ENCODE measurements at places on chromosomes 16 and 17. TPM values are rescaled to one million over a fixed set of nuclear protein-coding genes. Genes with fewer than 3 reads are reported as not detected.

DNA sequence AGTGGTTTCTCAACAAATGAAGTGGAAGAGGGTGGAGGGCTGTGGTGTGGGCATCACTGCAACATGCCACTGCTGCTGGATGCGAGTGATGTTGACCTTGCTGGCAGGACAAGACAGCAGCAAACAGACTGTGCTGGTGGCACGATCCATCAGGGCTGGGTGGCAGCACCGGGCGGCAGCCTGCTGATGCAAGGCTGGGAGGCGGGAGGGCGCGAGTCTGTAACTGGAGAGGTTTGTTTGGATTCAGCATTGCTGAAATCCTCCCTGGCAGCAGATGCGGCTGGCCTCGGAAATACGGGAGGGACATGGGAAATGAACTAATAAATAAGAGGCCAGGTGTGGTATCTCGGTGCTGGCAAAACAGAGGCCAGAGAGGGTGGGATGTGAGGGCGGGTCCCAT, 224.2 kb downstream of the ENGASE start:
- no peak overlapping the region for H3K27ac ChIP-seq
- H3K4me3 ChIP-seq: no peak overlapping the region
- no peak for DNase-seq
- no peaks in the 10 kb centered on the region for H3K36me3 ChIP-seq
- no peaks in the 10 kb centered on the region for H3K4me1 ChIP-seq

DNA sequence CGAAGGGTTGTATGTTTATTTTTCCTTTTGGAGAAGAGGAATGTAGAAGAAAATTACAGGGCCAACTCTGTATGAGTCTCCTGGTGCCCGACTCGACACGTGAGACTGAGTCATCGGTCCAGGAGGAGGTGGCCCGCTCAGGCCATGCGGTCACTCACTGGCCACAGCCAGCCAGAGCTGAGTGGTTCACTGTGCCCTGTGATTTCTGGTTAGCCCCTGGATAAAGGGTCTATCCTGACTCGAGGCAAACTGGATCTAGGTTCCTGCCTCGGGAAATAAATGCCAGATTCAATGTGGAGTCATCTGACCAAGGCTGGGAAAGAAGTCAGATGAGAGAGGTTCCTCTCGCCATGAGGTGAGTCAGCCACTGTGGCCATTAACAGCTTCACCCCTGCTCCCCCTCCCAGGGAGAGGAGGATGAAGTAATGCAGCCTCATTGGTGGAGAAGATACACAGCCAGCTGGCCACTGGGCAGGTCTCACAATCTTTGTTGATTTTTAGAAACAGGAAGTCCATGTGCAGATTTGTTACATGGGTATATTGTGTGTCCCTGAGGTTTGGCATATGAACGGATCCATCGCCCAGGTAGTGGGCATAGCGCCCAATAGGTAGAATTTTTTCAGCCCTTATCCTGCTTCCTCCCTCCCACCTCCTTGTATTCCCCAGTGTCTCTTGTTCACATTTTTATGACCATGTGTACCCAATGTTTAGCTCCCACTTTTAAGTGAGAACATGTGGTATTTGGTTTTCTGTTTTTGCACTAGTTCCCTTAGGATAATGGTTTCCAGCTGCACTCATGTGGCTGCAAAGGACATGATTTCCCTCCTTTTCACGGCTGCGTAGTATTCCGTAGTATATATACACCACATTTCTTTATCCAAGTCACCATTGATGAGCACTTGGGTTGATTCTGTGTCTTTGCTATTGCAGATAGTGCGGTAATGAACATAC, 21.7 kb upstream of the USP36 start:
- peaks cover 9% of the 10 kb centered on the region for H3K36me3 ChIP-seq
- peak; percentile 96 for DNase-seq
- H3K4me3 ChIP-seq: peak overlapping the region; percentile 0
- H3K27ac ChIP-seq: peak overlapping the region; percentile 88
- no peaks in the 10 kb centered on the region for H3K27me3 ChIP-seq

DNA sequence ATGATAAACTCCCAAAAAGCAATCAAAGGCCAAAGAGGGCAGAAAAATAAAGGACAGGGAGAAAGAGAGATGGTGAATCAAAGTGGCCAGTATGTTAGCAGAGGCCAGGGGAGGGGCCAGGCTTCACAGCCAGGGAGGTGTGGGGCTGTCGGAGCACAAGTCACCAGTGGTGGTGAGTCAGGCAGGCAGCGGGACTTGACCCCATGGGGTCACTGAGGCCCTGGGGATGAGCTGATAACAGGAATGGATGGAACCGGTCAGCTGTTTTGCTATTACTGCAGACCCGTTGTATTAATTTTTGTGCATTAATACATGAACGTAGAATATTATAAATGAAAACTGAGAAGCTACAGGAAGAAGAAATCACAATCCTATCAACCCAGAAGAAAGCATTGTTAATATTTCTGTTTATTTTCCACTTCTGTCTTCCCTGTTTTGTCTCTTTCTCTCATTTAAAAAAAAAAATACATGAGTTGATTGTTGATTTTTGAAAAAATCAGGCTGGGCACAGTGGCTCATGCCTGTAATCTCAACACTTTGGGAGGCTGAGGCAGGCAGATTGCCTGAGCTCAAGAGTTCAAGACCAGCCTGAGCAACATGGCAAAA, 106.9 kb downstream of the SOCS1 start:
- DNase-seq: no peak
- no peak overlapping the region for H3K4me3 ChIP-seq
- no peak overlapping the region for H3K27ac ChIP-seq
- H3K36me3 ChIP-seq: no peaks in the 10 kb centered on the region
- H3K4me1 ChIP-seq: no peaks in the 10 kb centered on the region

Gene CCL16
- total RNA-seq: not detected

DNA sequence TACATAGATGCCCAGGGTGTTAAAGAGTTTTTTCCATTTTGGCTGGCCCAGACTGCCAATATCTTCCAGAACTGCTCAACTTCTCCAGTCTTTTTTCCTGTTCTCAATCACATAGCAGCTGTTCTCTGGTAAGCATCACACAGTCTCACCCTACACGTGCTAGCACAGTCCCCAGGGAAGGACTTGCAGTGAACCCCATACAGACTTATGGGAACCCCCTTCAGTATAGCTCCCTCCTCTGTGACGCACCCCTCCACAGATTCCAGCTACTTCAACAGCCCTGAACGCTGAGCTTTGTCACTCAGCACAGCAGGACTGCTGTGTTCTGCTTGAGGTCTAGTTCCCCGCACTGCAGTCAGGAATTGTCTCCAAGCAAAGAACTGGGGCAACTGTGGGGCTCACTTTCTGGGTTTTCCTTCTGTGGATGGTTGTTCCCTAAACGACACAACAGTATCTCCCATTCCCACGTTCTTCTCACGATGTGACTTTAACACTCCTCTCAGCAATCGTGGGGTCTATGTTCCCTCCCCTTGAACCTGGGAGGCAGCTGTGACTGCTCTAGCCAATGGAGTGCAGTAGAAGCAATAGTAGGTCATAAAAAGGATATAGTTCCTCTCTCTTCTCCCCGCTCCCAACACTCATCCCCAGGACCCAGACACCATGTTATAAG, 3.6 kb downstream of the MMP28 start:
- H3K4me1 ChIP-seq: peaks cover 8% of the 10 kb centered on the region
- DNase-seq: no peak
- H3K36me3 ChIP-seq: no peaks in the 10 kb centered on the region
- no peaks in the 10 kb centered on the region for H3K27me3 ChIP-seq

- H3K27me3 ChIP-seq: no peaks in the 10 kb centered on the region
- H3K27ac ChIP-seq: no peak overlapping the region
- H3K4me1 ChIP-seq: peaks cover 2% of the 10 kb centered on the region
- H3K4me3 ChIP-seq: no peak overlapping the region
Measured at GRCh38 chr17:49858796-49859195, 10.9 kb upstream of the TAC4 start.

GRCh38 chr17:246851-247421, 65.5 kb upstream of the DOC2B start:
- no peaks in the 10 kb centered on the region for H3K4me1 ChIP-seq
- H3K36me3 ChIP-seq: no peaks in the 10 kb centered on the region
- H3K27ac ChIP-seq: no peak overlapping the region
- no peak for DNase-seq

- H3K27ac ChIP-seq: no peak overlapping the region
- H3K4me3 ChIP-seq: no peak overlapping the region
- no peak for DNase-seq
- H3K4me1 ChIP-seq: no peaks in the 10 kb centered on the region
Measured at GRCh38 chr17:66268247-66268927, 34.0 kb upstream of the PRKCA start.

Gene PHKB
- 14.6 TPM for total RNA-seq

DNA sequence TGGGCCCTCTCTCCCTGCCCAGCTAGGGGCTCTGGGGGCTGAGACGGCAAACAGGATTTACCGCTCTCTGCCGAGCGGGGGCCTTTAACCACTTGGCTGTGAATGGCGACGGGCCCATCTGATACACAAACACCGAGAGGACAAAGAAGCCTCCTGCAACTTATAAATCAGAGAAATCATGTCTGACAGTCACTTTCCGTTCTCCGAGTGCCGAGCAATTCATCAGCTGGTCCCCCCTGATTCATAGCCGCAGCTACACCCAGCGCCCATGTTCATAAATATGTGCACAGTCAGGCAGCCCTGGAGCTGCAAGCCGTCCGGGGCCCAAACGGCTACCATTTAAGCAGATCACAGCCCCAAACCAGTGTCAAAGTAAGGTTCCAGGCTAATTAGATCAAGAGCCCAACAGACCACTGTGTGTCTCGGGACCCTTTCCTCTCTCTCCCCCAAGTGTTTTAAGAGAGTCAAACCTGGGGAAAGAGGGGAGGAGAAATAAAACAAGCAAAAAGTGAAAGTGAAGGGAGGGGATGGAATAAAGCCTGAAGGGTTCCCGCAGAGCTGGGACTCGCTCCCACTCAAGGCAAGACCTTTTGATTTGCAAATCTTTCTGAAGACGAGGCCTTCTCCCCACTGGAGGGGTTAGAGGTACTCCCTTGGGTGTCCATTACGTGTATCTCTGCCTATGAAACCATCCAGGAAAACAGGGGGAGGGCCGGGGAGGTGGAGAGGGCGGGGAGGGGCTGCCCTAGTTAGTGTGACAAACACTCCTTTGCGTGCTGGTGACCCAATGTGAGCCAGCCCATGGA, 154.7 kb downstream of the C16orf78 start:
- H3K27ac ChIP-seq: no peak overlapping the region
- H3K4me1 ChIP-seq: no peaks in the 10 kb centered on the region

Gene TMEM114
- total RNA-seq: not detected

GRCh38 chr17:67245694-67246402, 852 bp upstream of the HELZ start:
- peak overlapping the region; percentile 91 for H3K4me3 ChIP-seq
- no peaks in the 10 kb centered on the region for H3K36me3 ChIP-seq
- H3K27ac ChIP-seq: peak overlapping the region; percentile 44
- no peaks in the 10 kb centered on the region for H3K27me3 ChIP-seq

- no peak for DNase-seq
- no peaks in the 10 kb centered on the region for H3K4me1 ChIP-seq
Measured at GRCh38 chr16:68374246-68374805, 63.5 kb downstream of the PRMT7 start.

GRCh38 chr17:47694581-47695428, 844 bp downstream of the TBKBP1 start:
- H3K27me3 ChIP-seq: no peaks in the 10 kb centered on the region
- H3K27ac ChIP-seq: peak overlapping the region; percentile 89
- peaks cover 10% of the 10 kb centered on the region for H3K4me1 ChIP-seq
- H3K4me3 ChIP-seq: peak overlapping the region; percentile 99

DNA sequence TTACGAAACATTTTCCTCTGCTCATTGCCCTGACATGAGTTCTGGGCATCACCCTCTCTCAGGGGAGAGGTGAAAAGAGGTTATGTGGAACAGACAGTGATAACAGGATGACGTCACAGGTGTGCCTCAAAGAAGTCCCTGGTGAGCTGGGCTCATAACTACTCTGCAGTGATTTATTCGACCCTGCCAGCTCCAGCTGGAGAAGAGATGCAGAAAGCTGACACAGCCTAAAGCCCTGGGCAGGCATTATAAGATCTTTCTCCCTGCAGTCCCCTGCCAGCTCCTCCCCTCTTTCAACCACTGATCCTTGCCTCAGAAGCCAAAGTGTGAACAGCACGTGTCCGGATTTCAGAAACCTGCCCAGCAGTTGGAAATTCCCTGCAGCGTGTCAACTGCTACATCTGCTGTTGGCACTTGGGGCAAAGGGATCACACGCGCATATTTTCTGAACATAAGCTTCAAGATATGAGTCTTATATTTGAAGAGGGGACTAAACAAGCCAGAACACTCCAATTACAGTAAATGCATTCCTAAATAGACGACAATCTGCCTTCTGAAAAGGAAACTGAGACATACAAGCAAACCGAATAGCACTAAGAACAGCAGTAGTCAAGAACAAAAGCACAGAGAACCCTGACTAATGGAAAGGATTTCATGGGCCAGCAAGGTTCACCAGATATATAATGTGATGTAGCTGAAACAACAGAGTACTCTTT, 80.5 kb downstream of the SMG6 start:
- peaks cover 5% of the 10 kb centered on the region for H3K4me1 ChIP-seq
- no peaks in the 10 kb centered on the region for H3K36me3 ChIP-seq
- no peak overlapping the region for H3K4me3 ChIP-seq
- DNase-seq: no peak
- no peaks in the 10 kb centered on the region for H3K27me3 ChIP-seq
- H3K27ac ChIP-seq: no peak overlapping the region

DNA sequence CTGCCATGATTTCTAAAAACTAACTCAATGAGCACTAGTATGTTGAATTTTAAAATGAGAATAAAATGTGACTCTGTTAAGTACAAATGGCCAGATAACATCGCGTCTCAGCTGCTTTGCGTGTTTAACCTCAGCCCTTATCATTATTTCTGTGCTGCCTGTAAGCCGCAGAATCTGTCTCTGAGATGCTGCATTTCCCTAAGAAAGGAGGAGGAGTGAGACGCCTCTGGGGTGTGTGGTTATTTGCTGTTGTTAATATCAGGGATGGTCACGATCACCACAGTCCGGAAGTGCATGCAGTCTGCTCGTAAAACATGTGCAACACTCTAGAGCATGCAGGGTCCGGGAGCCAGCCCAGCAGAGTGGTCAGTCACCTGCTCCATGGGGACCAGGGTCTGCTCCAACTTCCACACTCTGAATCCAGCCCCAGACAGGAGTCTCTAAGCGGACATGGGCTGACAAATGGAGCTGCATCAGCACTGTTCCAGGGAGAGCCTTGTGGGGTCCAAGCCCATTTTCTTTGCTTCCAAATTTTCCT, 342.5 kb downstream of the MAF start:
- H3K4me3 ChIP-seq: no peak overlapping the region
- no peaks in the 10 kb centered on the region for H3K36me3 ChIP-seq
- H3K27ac ChIP-seq: no peak overlapping the region
- no peak for DNase-seq

Measured in ascending aorta (tissue), 2 donors.